ENCODE measurements at places on chromosomes 12 and 14.

- no peak for DNase-seq
Observed at GRCh38 chr12:12167847-12168246, 97.1 kb downstream of the BCL2L14 start.

DNA sequence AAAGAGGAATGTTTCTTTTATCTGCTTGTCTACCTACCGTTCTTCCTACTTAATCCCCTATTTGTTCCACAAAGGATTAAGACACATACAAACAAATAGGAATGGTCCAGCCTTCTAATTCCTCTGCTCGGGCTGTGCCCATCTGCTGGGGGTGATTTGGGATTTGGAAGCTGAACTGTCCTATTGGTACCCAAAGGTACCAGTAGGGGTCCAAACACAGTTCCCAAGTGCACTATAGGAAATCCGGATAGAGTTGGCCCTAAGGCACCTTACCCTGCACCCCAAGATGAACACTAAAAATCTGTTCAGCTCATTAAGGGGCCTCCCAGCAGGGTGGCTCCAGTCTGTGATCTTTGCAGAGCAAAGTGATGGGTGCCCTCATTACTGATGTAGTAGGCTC lies 566.9 kb downstream of the NRXN3 start:
- no peak for DNase-seq

GRCh38 chr14:75196064-75196463 lies 19.7 kb upstream of the TMED10 start:
- DNase-seq = no peak

DNA sequence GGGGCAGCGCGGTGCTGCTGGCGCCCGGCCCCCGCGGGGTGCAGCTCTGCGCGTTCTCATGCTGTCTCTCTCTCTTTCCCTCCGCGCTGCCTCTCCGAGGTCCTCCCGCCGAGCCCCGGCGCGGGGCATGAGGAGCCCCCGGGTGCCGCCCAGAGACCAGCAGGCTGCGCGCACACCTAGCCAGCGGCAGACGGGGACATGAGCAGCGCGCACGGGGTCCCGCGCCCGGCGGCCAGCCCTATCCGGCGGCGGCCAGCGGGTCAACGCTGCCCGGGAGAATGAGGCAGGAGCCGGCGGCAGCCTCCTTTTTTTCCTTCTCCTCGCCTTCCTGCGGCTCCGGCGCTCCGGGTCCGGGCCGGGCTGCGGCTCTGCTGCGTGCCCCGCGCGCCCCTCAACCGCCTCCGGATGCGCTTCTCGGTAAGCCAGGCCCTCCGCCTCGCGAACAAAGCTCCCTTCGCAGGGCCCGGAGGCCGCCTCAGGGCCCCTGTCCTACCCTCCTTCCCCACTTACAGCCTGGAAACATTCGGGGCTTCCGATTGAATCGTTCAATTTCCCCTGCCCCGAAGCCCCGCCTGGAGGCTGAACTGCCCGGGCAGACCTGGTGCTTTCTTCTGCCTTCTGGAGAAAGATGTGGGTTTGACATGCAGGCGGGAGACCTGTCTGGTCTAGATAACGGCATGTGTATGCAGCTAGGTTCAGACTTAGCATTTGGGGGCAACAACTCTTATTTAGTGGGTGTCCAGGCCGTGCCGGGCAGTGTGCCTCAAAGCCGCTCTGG lies at the start of gene TUNAR:
TSS of gene TUNAR (plus strand) at position 72 of the 778 bp plus-strand sequence.
- DNase-seq = no peak

- DNase-seq = no peak
Observed at GRCh38 chr14:24059841-24060388, 8.1 kb downstream of the CARMIL3 start.

DNA sequence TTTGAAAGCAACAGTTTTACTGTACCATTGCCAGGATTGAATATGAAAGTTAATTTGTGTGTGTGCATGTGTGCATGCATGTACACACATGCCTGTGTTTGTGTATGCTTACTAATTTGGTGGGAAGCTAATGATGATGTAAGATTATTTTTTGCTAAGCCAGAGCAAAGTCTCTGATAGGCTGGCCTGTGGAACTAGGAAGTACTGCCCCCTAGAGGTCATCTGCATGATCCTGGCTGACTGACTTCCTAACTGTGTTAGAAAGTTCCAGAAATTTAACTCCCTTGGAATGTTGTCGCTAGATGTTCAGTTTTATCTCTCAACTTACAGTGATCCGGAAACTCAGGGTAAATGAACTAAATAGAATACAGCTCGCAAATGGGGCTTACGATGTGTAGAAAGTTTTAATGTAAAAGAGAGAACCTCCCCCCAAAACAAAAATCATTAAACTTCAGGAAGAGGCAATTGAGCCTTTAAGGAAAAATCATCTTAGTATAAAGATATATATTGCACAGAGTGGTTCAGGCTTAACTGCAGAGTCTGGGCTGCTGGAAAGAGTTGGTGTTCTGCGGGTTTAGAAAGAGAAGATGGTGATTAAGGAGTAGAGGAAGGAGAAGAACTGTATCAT lies 34.3 kb upstream of the SLC38A1 start:
- DNase-seq = peak; percentile 45

DNA sequence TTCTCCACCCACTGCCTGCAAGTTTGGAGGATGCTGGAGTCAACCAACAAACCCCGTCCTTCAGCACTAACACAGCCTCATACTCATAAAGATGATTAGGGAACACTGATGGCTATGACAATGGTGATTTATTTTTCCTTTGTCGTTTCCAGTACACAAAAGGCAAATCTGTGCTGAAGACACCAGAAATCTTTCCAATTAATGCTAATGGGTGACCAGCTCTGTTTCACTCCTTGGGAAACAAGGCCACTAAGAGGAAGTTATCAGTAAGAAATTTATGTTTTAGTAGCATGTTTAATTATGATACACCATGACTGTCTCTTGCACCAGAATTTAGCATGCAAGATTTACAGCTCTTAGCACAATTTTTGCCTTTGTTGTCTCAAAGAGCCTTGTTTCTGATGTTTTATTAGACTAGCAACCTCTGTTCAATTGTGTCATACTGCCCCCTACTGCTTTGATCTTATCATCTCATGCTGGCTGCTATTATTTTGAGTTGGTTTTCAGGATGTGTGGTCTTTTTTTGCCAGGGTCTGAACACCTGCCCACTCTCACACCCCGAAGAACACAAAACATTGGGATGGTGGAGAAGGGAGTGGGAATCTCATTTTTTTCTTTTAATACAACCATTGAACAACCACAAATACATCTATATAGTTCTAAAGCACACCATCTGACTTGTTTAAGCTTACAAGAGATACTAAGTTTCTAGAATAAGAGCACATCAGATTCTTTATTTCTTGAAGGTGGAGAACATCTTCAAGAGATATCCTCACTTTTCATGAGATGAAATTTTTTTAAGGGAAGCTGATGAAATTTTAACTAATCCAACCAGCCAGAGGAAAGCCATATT lies 160.9 kb downstream of the SPTSSA start:
- DNase-seq = no peak

- no peak for DNase-seq
Observed at GRCh38 chr12:17884581-17884980, 205.4 kb downstream of the RERGL start.

DNA sequence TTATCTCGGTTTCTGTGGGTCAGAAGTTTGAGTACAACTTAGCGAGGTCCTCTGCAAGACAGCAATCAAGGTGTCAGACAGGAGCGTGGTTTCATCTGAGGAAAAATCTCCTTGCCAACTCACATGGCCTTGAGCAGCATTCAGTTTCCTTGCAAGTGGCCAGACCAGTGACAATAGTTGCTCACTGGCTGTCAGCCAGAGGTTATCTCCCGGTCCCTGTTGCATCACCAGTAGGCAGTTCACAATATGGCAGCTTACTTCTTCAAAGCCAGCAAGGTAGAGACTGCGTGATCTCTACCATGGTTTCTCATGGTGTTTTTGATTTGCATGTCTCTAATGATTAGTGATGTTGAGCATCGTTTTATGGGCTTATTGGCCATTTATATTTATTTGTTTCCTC lies 143.8 kb upstream of the DAAM1 start:
- no peak for DNase-seq

GRCh38 chr14:94679106-94679810 lies 67.1 kb downstream of the SERPINA3 start:
- DNase-seq = no peak

- DNase-seq = no peak
Observed at GRCh38 chr14:33590891-33591630, 359.8 kb downstream of the EGLN3 start.

DNA sequence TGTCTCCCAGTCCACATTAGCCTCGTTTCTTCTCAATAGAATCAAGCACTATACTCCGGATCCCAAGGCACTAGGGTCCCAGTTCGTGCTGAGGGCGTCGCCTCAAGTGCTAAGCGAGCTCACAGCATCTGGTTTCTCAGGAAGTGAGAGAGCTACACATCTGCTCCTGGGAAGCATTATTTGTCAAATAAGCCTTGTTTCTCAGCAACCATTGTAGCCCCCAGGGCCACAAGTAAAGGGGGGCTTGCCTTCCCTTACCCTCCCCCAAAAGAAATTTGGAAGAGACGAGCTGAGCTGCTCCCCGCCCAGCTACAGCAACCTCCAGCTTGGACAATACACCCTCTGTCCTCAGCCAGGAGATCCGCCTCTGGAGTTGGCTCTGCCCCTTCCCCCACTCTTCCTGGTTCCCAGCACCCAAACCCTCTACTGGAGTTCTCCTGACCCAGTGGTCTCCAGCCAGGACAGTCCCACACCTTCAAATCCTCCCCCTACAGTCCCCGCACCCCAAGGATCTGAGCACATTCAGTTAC lies 5.7 kb upstream of the TNS2 start:
- DNase-seq = no peak

DNA sequence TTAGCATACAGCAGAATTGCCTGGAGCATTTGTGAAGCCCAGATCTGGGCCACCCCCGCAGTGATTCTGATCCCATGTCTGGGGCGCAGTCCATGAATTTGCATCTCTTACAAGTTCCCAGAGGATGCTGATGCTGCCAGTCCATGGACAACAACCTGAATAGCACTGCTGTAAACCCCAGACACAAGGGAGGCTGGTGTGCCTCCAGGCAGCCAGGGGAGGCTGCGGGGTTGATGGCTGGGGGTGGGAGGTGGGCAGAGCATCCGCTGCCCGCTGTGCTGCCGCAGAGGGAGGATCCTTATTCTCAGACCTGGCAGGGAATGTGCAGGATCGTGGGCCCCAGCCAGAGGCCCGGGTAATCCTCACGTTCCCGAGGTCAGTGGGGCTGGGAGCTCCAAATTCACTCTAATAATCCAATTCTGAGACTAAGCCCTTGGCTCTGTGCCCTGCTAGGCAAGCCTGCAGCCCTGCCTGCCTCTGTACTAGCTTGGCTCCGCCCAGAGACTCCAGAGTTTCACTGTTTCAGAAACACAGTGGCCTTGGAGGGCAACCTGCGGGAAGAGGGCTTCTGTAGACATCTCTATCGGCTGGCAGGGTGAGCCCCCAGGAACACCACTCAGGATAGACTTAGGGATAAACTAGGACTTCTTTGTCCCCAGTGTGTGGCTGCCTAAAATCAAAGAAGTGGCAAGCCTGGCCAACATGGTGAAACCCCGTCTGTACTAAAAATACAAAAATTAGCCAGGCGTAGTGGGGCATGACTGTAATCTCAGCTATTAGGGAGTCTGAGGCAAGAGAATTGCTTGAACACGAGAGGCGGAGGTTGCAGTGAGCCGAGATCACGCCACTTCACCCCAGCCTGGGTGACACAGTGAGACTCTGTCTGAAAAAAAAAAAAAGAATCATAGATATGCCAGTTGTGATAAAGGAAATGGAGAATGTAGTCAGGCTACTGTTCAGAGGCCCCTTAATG lies 17.8 kb upstream of the MLEC start:
- no peak for DNase-seq

GRCh38 chr12:58359084-58359483 lies 417.7 kb downstream of the ATP23 start:
- DNase-seq = no peak

DNA sequence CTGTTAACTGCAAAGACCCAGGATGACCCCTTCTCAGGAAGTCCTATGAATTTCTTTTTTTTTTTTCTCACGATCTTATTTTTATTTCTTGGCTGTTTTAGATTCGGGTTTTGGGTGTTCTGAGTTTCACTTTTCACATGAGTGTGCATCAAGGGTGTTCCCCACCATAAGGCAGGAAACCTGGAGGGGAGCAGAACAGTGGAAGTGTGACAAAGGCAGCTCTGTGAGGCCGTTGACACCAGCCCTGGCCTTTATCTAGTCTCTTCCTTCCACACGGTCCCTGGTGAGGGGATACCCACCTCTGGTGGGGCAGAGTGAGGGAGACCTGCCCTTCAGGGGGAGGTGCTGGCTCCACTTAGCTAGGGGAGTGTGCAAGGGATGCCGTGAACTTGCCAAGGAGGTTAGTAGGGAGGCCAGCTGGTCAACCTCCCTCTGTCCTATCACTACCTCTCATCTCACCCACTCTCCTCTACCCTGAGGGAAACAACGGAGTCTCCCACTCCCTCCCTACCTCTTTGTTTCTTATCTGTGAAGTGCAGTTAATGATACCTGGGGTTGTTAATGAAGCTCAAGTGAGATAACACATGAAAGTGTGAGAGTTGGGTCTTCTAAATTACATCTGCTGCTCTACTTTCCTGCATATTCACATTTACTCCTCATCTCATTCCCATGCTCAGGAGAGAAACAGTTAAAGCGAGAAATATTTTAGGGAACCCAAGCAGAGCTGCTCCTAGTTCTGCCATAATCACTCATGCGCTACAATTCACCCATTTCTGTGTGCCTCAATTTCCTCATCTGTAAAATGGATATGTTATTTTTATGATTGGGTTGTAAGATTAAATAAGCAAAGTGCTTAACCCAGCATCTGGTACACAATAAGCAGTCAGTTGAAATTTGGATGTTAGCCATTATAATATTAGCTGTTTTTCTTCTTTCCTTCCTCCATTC lies 4.4 kb upstream of the GALNT6 start:
- DNase-seq = no peak

DNA sequence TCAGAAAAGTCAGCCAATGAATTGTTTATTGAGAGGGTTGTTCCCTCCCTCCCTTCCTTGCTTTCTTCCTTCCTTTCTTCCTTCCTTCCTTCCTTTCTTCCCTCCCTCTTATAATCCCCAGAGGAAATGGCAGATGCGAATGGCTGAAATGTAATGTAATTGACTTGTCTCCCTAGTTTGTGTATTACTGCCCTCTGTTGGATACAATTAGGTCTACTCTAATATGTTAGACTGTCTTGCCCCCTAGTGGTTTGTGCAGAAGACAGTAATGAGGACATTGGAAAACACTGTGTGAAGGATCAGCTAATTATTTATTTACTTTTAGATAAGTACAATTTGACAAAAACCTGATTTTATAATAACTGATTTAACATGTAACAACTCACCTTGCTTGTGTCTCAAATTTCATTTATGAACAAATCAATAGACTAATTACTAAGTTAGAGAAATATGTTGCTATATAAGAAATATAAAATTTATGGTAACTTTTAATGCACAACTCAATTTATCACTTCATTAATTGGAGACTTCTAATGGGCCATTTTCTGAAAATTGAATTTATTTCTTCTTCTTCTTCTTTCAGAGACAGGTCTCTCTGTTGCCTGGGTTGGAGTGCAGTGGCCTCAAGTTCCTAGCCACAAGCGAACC lies 229.8 kb upstream of the LRIG3 start:
- DNase-seq = no peak
